Endothelial cell (in vitro differentiated cells): ENCODE measurements at places on chromosomes 2 and 18. TPM values are rescaled to one million over a fixed set of nuclear protein-coding genes. Genes with fewer than 3 reads are reported as not detected.

GRCh38 chr18:44323125-44323524, 357.6 kb upstream of the SETBP1 start:
- H3K36me3 ChIP-seq, result no peaks in the 10 kb centered on the region
- no peak overlapping the region for H3K27ac ChIP-seq
- peaks cover 6% of the 10 kb centered on the region for H3K4me1 ChIP-seq
- no peaks in the 10 kb centered on the region for H3K27me3 ChIP-seq

The TUBB6 gene
- 301 TPM for total RNA-seq

The GALR1 gene
- total RNA-seq, result not detected

DNA sequence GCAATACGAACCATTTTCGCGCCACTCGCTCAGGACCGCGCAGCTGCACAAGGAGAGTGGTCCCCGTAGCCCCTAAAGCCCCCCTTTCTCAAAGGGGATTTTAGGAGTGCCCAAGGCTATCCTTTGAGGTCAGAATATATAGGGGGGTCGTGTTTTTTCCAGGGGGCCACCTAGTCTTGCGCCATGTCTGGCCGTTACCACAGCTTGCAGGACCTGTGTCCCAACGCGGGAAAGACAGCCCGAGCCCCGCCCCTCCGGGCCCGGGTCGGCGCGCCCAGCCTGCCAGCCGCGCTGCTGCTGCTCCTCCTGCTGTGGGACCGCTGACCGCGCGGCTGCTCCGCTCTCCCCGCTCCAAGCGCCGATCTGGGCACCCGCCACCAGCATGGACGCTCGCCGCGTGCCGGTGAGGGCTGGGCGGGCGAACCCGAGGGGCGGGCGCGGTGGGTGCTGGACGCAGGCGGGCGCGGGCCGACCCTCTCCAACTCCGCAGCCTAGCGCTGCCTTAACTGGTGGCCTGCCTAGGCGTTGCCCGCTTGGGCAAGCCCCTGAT, at the start of gene CDCA7:
CDCA7 (plus strand) TSS at position 291 of the 550 bp plus-strand sequence; CDS start at position 383, 92 bp downstream.
- peaks cover 1% of the 10 kb centered on the region for H3K27me3 ChIP-seq
- H3K4me3 ChIP-seq, result peak within 1 kb of the TSS; percentile 95
- DNase-seq, result peak; percentile 80
- H3K4me1 ChIP-seq, result peaks cover 16% of the 10 kb centered on the region
- peak within 1 kb of the TSS; percentile 78 for H3K27ac ChIP-seq

The IL1RL1 gene
- 0.10 TPM for total RNA-seq

DNA sequence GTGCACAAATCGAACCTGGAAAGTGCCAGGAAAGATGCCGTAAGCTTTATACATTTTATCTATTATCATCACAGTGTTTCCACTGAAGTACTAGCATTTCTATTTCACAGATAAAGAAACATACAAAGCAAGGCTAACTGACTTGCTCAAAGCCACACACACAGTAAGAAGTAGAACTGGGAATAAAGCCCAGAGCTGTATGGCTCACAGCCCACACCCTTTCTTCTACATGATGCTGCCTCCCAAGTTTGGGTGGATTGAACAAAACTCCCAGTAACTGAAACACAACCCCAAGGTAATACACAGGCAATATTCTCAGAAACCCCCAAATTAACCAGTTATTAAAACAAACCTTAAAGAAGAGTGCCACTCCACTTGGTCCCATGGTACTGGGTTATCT, 11.2 kb downstream of the SAP130 start:
- H3K36me3 ChIP-seq, result peaks cover 17% of the 10 kb centered on the region
- no peaks in the 10 kb centered on the region for H3K27me3 ChIP-seq
- no peaks in the 10 kb centered on the region for H3K4me1 ChIP-seq
- no peak for DNase-seq
- H3K27ac ChIP-seq, result no peak overlapping the region

- H3K27me3 ChIP-seq, result no peaks in the 10 kb centered on the region
- no peaks in the 10 kb centered on the region for H3K36me3 ChIP-seq
- H3K27ac ChIP-seq, result no peak overlapping the region
- no peak for DNase-seq
- no peak overlapping the region for H3K4me3 ChIP-seq
- H3K4me1 ChIP-seq, result peaks cover 2% of the 10 kb centered on the region
Measured at GRCh38 chr18:34048423-34048822, 176.3 kb downstream of the NOL4 start.

The EMILIN1 gene
- total RNA-seq, result 2.1 TPM

- H3K27ac ChIP-seq, result no peak overlapping the region
- no peaks in the 10 kb centered on the region for H3K27me3 ChIP-seq
- H3K4me3 ChIP-seq, result no peak overlapping the region
- no peaks in the 10 kb centered on the region for H3K36me3 ChIP-seq
Measured at GRCh38 chr18:67926929-67927864, 410.7 kb upstream of the DSEL start.

DNA sequence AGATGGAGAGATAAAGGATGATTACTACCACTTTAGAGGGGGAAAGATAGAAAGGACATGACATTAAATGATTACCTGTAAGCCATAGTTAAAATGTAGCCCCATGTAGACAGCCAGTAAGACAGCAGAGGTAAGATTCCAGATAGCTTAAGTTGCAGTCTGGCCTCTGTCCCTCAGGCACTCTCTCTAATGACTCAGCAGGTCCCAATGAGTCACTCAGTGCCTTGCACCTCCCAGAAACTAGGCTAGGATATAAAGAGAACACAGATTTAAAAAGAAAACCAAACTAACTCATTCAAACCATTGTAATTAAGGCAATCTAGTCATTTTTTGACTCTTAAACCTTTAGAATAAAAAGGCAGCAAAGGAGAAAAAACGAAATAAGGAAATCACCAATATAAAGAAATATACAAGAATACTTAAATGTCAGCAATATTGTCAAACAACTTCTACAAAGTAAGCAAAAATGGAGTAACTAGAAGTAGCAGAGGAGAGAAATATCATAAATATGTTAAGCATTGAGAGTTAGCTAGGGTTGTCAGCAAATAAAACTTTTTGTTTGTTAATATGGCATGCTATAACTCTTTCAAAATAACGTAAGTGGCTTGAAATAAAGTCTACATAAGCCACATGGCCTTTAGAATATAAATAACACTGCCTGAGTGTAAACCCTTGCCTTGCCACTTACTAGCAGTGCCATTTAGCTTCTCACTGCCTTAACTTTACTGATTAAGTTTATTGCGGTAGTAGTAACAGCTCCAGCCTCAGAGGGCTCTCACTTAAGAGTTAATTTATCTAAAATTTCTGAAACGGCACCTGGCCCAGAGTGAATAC, 48.5 kb downstream of the SOCS6 start:
- peaks cover 4% of the 10 kb centered on the region for H3K36me3 ChIP-seq
- no peak overlapping the region for H3K27ac ChIP-seq
- H3K4me1 ChIP-seq, result no peaks in the 10 kb centered on the region

GRCh38 chr2:31397094-31397493, 17.4 kb downstream of the XDH start:
- H3K4me1 ChIP-seq, result peaks cover 18% of the 10 kb centered on the region
- no peak overlapping the region for H3K27ac ChIP-seq
- H3K4me3 ChIP-seq, result no peak overlapping the region
- H3K36me3 ChIP-seq, result no peaks in the 10 kb centered on the region

The MYL12B gene
- 298 TPM for total RNA-seq

DNA sequence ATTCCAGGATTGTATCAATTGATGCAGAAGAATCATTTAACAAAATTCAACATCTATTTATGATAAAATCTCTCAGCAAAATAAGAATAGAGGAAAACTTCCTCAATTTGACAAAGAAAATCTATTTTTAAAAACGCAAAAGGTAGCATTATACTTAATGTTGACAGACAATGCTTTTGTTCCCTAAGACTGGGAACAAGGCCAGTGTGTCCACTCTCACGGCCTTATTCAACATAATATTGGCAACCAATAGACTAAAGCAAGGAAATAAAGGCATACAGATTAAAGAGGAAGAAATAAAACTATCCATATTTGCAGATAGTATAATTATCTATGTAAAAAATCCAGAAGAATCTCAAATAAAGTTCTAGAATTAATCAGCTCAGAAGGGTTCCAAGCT, 472.4 kb upstream of the ID2 start:
- no peak overlapping the region for H3K27ac ChIP-seq
- H3K36me3 ChIP-seq, result no peaks in the 10 kb centered on the region
- H3K27me3 ChIP-seq, result no peaks in the 10 kb centered on the region

GRCh38 chr2:157061799-157062198, 195.7 kb upstream of the GALNT5 start:
- H3K36me3 ChIP-seq, result no peaks in the 10 kb centered on the region
- H3K4me1 ChIP-seq, result no peaks in the 10 kb centered on the region
- no peak overlapping the region for H3K27ac ChIP-seq

DNA sequence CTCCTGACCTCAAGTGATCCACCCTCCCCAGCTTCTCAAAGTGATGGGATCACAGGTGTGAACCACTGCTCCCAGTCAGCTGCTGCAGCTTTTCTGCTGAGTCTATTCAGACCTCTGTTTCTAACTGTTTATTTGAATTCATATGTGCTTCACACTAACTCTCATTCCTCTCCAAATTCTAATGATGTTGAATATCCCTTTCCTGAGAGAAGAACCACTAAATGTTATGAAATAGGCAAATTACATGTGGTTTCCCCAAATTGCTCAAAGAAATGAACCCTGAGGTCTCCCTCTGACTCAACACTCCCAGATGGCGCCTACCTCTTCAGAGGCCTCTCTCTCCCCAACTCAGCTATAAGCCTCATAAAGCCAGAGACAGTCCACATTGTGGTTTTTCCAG, 98.6 kb downstream of the IRS1 start:
- H3K4me3 ChIP-seq, result no peak overlapping the region
- DNase-seq, result no peak
- H3K27me3 ChIP-seq, result peaks cover 2% of the 10 kb centered on the region
- no peak overlapping the region for H3K27ac ChIP-seq
- no peaks in the 10 kb centered on the region for H3K36me3 ChIP-seq
- no peaks in the 10 kb centered on the region for H3K4me1 ChIP-seq

DNA sequence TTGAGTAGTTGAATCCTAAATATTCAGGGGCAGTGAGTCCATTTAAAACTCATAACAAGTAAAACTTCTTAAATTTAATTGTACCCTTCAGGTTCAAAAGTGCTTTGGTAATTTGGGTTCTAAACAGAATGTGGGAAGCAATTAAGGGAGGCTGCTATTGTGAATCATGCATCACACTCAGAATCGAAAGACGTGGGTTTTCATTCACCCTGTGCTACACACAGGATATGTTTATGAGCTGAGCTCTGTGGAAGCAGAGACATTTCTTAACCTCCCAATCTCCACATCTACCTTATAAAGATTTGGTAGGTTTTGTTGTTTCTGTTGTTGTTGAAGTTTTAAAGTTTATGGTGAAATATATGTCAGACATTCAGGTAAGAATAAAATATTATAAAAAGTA, 633.4 kb downstream of the DPP10 start:
- no peaks in the 10 kb centered on the region for H3K4me1 ChIP-seq
- no peak for DNase-seq
- H3K36me3 ChIP-seq, result no peaks in the 10 kb centered on the region
- H3K27ac ChIP-seq, result no peak overlapping the region
- H3K4me3 ChIP-seq, result no peak overlapping the region

- H3K27ac ChIP-seq, result no peak overlapping the region
- peaks cover 34% of the 10 kb centered on the region for H3K4me1 ChIP-seq
- DNase-seq, result no peak
- H3K4me3 ChIP-seq, result no peak overlapping the region
Measured at GRCh38 chr2:20614201-20615067, 36.5 kb downstream of the HS1BP3 start.

DNA sequence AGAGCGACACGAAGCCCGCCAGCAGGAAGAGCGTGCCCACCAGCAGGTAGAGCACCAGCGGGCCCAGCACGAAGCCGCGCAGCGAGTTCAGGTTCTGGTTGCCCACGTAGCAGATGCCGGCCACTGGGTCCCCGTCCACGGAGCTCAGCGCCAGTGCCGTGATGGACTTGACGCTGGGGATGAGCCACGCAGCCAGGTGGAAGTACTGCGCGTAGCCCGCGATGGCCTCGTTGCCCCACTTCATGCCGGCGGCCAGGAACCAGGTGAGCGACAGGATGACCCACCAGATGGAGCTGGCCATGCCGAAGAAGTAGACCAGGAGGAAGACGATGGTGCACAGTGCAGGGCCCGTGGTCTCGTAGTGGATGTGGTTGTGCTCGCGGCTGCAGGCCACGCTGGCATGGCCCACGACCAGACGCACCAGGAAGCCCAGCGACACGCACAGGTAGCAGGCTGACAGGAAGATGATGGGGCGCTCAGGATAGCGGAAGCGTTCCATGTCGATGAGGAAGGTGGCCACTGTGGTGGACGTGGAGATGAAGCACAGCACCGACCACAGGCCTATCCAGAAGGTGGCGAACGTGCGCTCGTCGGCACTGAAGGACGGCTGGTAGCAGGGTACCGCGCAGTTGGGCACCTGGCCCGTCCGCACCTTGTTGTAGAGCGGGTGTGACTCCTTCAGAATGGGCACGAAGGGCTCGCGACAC, 2.1 kb downstream of the FZD5 start:
- H3K27me3 ChIP-seq, result peaks cover 18% of the 10 kb centered on the region
- H3K4me3 ChIP-seq, result peak overlapping the region; percentile 93
- no peaks in the 10 kb centered on the region for H3K36me3 ChIP-seq
- DNase-seq, result peak; percentile 57

The CDH19 gene
- total RNA-seq, result not detected

DNA sequence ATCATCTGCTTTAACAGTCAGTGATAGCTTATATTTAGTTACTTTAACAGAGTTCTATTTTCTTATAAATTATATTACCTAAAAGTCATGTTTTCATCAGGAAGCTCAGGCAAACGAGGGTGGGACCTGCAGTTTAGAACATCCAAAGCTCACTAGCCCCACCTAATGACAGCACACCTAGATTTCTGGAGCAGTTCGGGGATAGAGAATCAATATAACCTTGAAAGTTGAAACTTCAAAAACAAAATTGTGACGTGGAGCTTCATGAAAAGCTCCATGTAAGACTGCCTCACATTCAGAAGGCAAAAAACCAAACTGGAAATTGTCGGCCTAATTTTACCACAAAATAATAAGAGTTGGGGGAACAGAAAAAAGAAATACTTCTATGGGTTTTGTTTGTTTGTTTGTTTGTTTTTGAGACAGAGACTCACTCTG, 185.9 kb upstream of the CCDC150 start:
- no peak overlapping the region for H3K4me3 ChIP-seq
- no peak overlapping the region for H3K27ac ChIP-seq
- no peaks in the 10 kb centered on the region for H3K27me3 ChIP-seq
- H3K36me3 ChIP-seq, result no peaks in the 10 kb centered on the region
- DNase-seq, result peak; percentile 58

The CYP26B1 gene
- total RNA-seq, result 1.2 TPM

GRCh38 chr2:43349904-43350303, 123.5 kb upstream of the ZFP36L2 start:
- no peak overlapping the region for H3K4me3 ChIP-seq
- peak overlapping the region; percentile 1 for H3K27ac ChIP-seq
- H3K27me3 ChIP-seq, result peaks cover 5% of the 10 kb centered on the region
- no peaks in the 10 kb centered on the region for H3K36me3 ChIP-seq
- DNase-seq, result no peak

The ABCG8 gene
- total RNA-seq, result not detected

DNA sequence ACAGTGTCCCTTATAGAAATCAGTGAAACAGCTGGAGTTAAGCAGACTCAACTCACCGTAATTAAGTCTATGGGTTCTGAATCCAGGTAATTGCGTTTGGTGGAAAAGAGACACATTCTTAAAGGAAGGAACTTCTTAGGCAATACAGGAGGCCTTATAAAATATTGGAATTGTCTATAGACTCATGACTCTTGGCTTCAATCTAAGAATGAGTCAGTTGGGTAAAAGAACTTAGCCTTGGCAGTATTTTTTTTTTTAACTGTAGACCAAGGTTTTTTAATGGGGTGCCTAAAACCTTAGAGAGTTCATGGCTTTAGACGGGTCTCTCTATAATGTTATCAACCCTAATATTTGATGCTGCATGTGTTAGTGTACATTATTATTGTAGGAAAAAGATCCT, 47.6 kb downstream of the CCDC85A start:
- no peaks in the 10 kb centered on the region for H3K27me3 ChIP-seq
- H3K4me3 ChIP-seq, result no peak overlapping the region
- peaks cover 5% of the 10 kb centered on the region for H3K36me3 ChIP-seq
- no peak overlapping the region for H3K27ac ChIP-seq
- DNase-seq, result no peak
